ENCODE measurements at places on chromosomes 3 and 15.

GRCh38 chr3:96331341-96331740, 483.1 kb upstream of the EPHA6 start:
- DNase-seq: peak; percentile 11

- no peak for DNase-seq
Measured at GRCh38 chr3:44355362-44356033, 16.9 kb downstream of the TCAIM start.

DNA sequence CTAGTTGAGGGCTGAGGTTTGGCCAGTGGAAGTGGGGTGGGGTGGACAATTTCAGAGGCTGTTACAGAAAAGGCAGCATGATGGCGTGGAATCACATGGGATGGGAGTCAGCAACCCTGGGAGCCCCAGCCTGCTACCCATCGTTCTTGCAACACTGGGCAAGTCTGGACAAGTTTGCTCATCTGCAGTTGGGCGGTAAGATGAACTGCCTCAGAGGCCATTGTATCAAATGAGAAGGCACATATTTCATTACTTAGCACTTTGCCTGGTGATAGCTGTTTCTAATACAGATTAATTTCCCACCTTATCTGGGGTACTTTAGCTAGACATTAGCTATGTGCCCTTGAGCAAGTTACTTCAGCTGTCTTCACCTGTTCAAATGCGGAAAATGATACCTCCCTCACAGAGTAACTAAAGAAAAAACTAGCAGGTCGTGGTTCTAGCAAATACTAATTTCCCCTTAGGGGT, 248.9 kb downstream of the THSD4 start:
- DNase-seq: no peak

DNA sequence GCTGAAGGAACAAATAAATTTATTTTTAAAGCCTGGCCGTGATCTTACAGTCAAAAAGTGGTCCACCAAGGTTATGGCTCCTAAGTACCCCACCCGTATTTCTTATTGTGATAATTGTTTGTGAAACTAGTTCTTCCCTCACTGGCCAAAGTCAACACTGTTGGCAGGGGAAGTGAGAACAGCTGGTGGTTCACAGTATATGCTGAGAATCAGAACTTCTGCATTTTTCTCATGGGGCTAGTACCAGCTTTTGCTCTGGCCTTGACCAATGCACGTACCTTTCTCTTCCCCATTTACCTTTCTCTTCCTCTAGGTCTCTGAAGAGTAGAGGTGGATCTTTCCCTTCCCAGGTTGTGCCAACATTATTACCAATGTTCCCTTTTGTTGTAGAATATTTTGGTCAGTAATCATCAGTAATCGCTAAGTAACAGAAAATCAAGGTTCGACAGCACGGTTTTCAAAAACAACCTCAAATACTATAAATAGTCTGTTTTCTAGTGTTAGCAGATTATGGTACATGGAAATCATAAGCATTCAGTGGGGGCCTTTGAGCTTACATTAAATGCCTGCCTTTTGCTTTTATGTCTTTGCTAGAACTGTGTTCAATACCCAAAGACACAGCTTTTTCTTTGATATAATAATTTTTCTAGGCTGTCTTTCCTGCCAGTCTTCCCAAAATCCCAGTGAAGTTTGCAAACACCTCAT, 268.0 kb downstream of the LPP start:
- no peak for DNase-seq

- DNase-seq: no peak
Measured at GRCh38 chr3:44292276-44292675, 46.3 kb upstream of the TCAIM start.

DNA sequence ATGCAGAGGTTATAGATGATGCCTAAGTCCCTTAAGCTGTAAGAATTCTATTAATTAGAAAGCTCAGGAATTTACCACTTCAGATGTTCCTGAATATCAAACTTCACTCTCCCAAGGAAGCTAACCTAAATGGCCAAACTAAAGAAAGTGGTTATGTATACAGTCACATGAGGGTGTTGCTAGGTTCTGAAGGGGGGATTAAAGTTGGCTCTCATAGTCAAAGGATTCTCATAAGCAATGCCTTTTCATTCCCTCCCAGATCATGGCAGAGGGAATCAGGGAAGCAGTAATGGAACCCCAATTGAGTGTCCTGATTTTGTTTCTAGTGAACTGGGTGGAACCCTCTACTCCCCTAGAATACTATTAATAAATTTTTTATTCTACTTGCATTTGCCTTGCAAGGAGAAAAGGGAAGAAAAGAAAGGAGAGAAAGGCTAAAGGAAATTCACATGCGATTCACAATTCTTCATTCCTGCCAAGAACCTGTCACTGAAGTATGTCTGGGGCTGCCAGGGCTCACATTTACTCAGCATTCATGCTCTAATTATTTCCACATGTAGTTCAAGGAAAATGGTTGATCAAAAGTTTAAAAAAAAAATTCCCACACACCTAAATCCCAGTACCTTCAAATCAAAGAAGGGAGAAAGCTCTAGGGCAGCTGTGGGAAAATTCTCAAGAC, 25.1 kb downstream of the FSTL1 start:
- DNase-seq: no peak

DNA sequence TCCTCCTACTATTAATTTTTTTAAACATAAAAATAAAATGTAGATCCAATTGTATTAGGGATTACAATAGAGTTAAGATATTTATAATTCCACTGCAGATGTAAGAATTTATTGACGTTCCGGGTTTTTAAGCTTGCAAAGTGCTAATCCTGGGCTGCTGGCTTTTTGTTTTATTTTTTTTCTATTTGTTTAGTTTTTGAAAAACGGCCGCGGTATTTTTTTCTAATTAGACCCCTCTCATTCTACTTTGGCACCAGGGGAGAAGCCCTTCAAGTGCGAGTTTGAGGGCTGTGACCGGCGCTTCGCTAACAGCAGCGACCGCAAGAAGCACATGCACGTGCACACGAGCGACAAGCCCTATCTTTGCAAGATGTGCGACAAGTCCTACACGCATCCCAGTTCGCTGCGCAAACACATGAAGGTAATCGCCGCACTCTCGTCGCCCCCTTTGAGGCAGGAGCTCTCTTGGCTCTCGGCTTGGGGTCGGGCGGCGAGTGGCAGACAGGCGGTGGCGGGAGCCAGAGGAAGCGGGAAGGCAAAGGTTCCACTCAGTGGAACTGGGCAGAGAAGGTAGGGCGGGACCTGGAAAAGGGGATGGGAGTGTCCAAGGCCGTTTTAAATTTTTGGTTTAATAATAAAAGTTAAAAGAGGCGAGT, 3.2 kb downstream of the ZIC1 start:
- DNase-seq: peak; percentile 75

DNA sequence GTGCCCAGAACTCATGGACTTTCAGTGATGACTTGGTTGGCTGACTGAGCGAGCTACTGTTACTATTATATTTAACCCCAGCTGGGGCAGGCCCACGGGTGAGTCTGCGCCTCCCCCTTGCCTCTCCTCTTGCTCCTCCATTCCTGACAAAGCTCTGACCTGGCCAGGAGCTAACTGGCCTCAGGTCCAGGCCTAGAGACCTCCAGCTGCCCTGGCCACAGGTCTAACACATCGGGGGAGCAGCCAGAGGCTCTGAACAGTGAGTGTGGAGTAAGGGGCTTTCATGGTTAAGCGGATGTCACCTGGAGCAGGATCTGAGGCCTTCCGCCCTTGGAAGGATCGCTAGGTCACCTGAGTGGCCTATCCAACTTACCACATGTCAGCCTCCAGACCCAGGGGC, 96.3 kb upstream of the HERC1 start:
- DNase-seq: no peak

DNA sequence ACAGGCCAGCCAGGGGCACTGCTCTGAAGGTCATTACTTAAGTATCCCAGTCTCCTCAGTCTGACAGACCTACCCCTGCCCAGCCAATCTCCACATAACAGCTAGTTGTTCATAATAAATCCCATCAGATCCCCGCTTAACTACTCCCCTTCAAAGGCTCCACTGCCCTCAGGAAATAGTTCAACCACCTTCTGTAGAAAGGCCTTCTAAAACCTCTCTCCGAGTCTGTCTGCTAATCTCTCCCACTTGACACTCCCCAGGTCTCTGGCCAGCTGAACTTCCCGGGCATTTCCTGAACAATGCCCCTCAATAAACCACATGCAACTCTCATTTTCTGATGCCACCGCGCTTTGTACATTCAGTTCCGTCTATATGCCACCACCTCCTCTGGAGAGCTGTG, 6.0 kb downstream of the PRC1 start:
- peak; percentile 38 for DNase-seq

DNA sequence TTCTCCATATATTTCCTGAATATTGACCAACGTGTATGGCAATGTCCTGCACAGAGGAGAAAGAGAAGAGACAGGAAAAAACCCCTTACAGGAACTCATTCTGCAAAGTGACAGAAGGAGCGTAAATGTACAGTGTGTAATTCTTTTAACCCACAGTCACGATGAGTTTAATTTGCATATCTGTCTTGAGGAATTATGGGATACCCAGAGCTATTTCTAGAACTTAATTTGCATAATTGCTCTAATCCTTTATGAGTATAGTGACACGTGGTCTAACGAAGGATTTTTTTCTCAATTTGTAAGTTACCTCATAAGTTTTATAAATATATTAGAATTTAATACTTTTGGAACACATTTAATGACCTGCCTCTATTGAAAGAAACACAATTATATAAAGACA, 9.8 kb downstream of the GPR27 start:
- no peak for DNase-seq

GRCh38 chr15:59725151-59725486, 36.0 kb upstream of the BNIP2 start:
- DNase-seq: no peak
